Jurkat, Clone E6-1 (cell line): ENCODE measurements at places on chromosomes 4 and X.

- no peak for DNase-seq
Measured at GRCh38 chrX:22063284-22063683, 31.2 kb downstream of the PHEX start.

- DNase-seq = no peak
Measured at GRCh38 chr4:134747108-134747805, 545.7 kb upstream of the PABPC4L start.

- no peak for DNase-seq
Measured at GRCh38 chr4:74751247-74751646, 43.1 kb downstream of the BTC start.

DNA sequence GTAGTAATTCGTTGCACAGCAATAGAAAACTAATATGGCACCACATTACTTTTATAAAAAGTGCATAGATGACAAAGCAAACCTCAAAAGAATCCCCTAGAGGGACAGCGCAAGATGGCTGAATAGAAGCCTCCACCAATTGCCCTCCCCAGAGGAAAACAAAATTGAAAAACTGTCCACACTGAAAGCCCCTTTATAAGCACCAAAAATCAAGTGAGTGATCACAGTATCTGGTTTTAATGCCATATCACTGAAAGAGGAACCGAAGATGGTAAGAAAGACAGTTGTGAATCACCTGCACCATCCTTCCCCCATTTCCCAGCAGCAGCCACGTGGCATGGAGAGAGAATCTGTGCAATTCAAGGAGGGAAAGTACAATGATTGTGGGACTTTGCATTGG, 522.2 kb downstream of the GLUD2 start:
- no peak for DNase-seq

DNA sequence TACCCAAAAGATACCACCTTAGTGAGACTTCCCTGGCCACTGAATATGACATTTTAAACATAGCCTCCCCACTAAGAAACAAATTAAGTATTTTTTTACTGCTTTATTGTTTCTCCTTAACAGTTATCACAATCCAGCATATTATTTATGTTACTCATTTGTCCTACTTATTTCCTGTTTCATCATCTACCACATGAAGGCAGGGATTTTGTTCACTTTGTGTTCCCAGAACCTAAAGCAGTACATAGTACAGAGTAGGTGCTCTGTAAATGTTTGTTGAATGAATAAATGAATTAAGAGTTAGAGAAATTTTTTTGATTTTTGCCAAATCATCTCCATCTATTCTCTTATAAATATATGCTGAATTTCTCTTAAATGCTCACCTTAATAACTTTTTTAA, 318.4 kb upstream of the GIMD1 start:
- DNase-seq = no peak

DNA sequence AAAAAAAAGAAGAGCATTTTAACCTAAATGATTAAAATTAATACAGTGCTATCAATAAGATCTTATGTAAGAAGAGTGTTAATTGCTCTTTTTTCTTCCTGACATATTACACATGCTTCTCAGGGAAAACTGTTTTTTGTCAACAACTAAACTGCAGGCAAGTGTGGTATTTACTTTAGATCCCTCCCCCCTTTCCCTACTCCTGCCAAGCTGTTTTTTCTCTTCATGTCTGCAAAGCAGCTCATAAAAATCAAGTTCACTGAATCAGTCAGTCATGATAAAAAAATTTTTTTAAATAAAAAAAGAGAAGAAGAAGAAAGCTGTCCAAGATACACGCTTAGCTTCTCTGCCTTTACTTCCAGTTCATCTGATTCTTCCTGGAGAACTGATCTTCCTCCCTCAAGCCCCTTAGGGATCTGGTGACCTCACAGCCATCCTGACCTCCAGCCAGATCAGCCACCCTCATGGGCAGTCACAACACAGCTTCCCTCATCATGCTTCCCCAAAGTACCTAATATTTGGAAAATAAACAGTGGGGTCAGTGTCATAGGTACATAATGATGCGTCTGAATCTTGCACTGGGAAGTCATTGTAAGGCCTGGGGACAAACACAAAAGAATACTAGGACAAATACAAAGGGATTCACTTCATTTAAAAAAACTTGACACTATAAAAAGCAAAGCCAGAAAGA, 87.0 kb downstream of the ZNF827 start:
- DNase-seq = no peak

DNA sequence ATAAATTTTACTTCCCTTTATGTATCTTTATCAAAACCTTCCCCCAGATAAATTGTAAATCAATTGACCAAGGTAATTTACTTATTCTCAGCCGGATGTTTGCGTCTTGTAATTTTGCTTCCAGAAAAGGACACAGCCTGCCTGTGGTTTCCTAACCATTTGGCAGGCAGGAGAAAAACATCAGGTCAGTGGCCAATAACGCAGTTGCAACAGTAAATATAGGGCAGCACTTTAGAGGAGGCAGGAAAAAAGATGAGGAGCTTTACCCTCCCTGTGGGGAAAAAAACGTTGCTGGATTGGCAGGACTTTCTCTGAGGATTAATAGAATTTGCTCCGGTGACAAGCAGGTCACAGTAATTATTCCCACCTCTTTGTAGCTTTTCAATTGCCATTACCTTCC, 2618.1 kb downstream of the ARAP2 start:
- no peak for DNase-seq

DNA sequence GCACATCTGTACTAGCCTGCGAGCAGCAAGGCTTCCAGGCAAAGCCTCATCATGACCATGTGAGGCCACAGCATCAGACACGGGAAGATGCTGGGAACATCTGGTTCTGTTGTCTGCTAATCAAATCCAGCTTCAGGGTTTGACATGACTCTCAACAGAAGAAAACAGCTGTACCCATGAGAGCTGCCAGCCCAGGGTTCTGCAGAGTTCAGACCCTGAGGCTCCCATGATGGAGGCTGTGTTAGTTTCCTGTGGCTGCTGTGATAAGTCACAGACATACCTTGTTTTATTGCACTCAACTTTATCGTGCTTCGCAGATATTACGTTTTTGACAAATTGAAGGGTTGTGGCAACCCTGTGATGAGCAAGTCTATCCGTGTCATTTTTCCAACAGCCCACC, 37.5 kb downstream of the JAKMIP1 start:
- no peak for DNase-seq

- no peak for DNase-seq
Measured at GRCh38 chrX:47248576-47248975, 15.8 kb downstream of the USP11 start.

DNA sequence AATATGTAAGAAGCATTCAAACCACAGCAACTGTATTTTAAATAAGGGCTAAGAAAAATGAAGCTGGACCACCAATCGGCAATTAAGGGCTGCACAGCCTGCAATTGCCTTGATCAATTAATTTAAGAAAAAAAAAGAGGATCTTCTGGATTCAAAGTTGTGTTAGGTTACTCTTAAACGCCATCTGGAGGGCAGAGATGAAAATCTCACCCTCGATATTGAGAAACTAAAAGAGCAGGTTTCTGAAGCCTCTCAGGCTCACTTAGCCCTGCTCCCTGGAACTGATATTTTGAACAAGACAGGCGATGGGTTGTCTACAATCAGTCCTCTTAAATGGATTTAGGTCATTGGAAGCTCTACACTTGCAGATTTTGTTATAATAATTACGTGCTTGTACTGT, 579.4 kb downstream of the GRXCR1 start:
- DNase-seq = no peak

DNA sequence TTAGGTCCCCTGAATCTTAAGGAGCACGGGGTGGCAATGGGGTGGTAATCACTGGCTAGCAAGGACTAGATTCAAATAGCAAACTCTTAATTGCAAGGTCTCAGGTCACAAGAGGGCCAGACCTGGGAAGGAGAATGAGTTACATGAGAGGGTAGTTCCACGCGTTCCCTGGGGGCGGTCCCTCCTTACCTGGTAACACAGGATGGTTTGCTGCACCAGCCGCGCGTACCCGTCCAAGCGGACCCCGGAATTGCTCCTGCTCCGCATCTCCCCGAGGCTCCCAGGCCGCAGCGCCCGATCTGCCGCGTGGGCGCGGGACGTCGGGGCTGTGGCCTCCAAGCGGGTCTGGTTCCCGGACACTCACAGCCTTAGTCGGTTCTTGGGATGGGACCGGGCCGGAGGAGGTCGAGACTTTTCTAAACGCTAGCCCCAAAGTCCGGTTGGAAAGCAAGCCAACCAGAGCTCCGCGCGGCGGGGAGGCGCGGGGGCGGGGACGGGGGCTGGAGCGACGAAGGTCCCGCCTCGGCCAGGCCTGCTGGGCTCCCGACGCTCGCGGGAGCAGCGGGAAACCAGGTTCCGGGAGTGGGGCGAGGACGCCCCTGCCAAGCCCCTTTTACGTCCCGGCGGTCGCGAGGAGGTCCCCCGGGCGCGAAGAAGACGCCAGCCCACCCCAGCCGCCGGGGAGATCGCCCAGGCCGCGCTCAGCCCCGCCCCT, at the start of gene PHKA2:
TSS of gene PHKA2 (minus strand) at position 449 of the 715 bp plus-strand sequence. CDS start at position 267, 182 bp downstream.
- no peak for DNase-seq

- no peak for DNase-seq
Measured at GRCh38 chrX:133258481-133258880, 40.3 kb upstream of the TFDP3 start.
